ENCODE measurements at places on chromosomes 13 and 19.

DNA sequence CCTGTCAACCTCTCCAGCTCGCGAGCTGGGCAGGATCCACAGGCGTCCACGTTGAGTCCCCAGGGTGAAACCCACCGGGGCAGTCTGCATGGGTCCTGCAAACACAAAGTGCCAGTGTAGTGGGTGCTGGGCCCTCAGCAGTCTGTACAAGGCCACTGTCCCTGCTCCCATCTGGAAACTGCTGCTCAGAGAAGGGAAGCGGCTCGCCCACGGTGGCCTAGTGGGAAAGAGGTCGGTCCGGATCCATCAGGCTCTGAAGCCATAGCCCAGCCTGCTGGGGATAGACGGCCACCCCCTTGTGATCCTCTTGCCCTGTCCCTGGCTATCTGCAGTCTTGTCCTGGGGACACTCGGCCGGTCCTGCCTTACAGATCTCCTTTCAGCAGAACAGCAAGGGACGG, 2.6 kb upstream of the DIRAS1 start:
- DNase-seq = no peak

DNA sequence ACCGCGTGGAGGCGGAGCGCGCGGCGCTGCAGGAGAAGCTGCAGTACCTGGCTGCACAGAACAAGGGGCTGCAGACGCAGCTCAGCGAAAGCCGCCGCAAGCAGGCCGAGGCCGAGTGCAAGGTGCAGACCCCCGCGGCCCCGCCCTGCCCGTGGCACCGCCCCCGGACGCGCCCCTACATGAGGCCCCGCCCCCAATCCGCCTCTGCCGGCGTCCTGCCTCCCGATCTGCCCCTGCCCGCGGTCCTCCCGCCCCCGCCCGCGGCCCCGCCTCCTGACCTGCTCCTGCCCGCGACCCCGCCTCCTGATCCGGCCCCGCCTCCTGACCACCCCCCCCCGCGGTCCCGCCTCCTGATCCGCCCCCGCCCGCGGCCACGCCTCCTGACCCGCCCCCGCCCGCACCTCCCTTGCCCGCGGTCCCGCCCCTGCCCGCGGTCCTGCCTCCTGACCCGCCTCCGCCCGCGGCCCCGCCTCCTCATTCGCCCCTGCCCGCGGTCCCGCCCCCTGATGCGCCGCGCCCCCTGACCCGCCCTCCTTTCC, 11.7 kb downstream of the PRR36 start:
- peak; percentile 99 for DNase-seq

DNA sequence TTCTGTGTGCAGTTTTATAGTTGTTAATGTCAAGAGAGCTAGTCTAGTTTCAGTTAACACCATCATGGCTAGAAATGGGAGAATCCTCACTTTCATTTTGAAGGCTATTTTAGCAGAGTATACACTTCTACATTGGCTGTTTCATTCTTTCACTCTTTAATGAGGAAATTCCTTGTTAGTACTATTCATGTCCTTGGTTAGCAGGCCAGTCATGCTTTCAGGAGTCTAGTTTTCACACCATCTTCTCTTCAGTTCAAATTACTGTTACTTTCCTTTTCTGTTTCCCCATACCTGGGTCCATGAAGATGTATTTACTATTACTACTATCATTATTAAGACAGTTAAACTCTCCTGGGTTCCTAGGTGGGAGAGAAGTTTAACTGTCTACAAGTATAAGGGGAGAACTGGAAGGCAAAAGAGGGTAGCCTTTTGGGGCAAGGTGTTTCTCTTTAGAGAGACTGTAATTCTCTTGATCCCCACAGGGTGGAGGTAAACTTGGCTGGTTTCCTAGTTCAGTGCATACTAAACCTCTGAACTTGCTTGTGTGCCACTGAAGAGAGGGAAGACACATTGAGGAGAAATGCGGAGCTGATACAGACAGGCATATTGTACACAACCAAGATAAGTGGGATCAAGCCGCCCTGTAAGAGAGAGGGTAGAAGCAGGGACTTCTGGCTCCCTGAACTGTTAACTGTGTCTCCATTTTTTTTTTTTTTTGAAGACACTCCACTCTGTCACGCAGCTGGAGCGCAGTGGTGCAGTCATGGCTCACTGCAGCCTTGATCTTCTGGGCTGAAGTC, 41.3 kb upstream of the IGFL4 start:
- no peak for DNase-seq

GRCh38 chr19:16206046-16206605, 8.4 kb downstream of the AP1M1 start:
- peak; percentile 2 for DNase-seq

DNA sequence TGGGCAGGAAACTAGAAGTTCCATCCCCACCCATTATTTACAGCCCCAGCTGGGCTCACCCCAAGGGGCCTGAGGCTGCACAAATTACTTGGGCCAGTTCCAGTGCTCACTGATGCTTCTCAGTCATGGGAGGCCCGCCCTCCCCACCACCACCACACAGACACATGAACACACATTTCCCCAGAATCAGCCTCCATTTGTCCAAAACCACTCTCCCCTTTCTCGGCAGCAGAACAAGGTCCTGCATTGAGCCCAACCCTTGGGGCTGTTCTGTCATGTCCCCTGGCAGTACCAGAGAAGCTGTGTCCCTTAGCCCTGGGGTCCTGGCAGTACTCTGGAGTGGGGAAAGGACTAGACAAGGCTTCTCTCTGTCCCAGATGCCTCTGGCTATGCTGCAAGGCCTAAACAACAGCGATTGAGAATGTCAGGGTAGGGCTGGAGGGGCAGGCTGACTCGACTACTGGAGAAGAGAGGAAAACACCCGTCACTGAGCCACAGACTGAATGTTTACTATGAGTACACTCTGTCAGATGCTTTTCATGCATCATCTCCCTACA, 21.8 kb downstream of the SAMD4B start:
- no peak for DNase-seq

GRCh38 chr19:5312058-5312457, 28.6 kb downstream of the PTPRS start:
- no peak for DNase-seq

GRCh38 chr19:56177564-56178243, 1.9 kb downstream of the GALP start:
- DNase-seq = no peak

DNA sequence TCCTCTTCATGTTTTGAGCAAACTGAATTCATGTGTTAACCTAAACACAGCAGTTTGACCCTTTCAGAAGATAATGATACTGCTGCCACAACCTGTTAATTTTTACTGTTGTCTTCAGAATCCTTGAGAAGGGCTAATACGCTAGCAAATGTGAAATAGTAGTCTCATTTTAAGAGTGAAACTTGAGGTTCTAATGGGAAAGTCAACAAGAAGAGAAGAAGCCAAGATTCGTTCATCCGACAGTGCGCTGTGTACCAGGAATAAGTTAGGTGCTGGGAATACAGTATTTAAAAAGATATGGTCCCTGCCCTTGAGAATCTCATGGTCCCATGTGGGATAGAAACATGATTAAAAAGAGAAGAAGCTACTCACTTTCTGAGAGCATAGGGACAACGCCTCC, 134.4 kb downstream of the KL start:
- DNase-seq = no peak

- no peak for DNase-seq
These were observed 1.1 kb downstream of the SAFB2 start for GRCh38 chr19:5621311-5621944.

GRCh38 chr19:51251468-51251820, 564 bp downstream of the SIGLECL1 start:
- no peak for DNase-seq

DNA sequence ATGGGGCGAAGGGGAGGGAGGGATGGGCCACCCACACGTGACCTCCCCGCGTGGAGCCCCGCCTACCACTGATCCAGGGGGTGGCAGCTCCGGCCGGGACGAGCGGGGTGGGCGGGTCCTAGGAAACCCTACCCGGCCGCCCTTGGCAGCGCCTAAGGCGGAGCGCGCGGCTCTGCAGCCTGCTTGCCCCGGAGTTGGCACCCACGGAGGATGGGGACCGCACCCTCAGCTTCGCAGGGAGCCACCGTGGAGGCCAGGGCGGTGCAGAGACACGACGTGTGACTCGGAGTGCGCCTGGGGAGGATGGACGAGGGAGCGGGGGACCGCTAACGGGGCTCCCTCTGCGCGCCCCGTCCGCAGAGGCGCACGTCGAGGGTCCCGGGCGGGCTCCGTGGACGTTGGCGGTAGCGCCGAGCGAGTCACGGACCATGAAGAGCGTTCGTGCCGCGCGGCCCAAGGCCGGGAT, at the start of gene RGS9BP:
Gene RGS9BP (plus strand): TSS at position 129 of the 466 bp plus-strand sequence. CDS start 416 bp downstream, outside the sequence.
- peak; percentile 65 for DNase-seq

DNA sequence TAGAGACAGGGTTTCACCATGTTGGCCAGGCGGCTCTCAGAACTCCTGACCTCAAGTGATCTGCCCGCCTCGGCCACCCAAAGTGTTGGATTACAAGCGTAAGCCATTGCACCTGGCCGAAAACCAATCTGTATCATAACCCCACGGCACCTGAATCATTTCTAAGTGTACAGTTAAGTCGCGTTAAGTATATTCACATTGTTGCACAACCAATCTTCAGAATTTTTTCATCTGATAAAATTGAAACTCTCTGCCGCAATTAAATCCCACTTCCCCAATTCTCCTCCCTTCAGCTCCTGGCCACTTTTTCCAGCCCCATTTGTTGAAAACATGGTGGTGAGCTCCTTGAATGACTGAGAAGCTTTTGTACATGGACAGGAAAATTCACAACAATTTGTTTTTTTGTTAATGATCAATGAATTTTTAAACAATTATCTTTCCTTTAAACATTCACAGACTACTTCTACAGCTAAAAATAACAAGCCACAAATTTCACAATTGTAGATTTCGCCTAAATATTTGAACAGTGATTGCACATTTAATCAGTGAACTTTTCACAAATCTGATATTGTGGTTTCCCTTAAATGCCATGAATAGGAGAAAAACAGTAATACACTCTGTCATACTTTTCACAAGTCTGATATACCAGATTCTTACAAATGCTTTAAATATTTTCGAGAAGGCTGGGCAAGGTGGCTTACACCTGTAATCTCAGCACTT, 13.8 kb downstream of the FGF21 start:
- no peak for DNase-seq

DNA sequence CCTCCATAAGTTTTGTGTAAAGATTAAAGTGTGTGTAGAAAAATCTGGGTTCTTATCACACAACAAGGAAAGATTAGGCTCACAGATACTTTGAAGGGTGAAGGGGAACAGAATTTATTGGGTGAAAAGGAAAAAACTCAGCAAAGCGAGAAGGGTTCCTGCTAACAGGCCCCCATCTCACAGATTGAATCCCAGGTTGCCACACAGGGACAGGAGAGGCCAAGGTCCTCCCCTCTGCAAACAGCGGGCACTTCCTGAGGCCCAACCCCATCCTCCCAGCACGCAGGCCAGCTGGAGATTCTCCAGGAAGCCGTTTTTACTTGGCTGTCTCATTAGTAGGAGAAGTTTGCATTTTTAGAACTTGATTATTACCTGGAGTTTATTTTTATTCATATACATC, 15.2 kb upstream of the ERCC5 start:
- DNase-seq = no peak

DNA sequence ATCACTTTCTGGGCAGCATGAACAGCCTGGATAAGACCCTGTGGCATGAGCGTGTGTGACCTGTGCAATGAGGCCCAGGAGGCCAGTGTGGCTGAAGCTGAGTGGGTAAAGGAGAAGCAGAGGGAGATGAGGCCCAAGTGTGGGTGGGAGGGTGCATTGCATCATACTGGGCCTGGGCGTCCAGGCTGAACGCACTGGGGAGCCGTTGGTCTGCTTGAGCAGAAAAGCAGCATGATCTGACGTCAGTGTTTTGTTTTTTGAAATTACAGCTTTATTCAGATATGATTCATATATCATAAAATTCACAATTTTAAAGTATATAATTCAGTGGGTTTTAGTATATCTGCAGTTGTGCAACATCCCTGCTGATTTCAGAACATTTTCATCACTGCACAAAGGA, 409.7 kb downstream of the HS6ST3 start:
- DNase-seq = no peak

DNA sequence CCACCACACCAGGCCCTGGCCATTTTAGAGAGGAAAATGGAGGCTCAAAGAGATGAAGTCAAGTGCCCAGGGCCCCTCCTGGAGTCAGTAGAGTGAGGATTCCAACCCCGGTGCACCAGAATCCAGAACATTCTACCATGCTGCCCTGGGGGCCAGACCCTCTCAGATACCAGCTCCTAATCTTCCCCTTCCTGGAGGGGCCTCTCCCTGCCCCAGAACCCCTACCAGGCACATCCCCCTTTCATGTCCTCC, 11.1 kb downstream of the CAPN12 start:
- no peak for DNase-seq

GRCh38 chr19:5078182-5078581, 109.3 kb downstream of the KDM4B start:
- no peak for DNase-seq

GRCh38 chr19:30249911-30250310, 122.3 kb upstream of the ZNF536 start:
- no peak for DNase-seq

DNA sequence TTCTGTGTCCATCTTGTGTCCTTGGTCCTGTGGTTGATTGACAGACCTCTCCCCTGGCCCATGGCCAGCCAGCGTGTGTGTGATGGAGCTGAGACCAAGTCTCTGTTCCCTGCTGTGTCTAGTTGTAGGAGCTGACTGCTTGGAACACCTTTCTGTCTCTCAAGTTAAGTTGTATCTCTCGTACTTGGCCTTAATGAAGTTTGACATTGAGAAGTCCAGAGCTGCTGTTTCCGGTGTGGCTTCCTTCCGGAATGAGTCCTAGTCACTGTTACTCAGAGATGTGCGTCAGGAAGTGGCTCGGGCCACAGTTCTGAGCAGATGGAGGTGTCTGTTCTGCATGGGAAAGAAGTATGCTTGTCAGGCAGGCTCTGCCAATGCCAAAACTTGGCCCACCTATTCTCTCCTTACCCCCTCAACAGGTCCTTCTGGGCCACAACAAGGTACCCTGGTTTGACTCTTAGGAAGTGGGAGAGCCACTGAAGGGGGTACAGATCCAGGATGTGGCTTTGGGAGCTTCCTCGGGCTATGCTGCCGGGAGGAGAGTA, 54.3 kb downstream of the GATAD2A start:
- no peak for DNase-seq

DNA sequence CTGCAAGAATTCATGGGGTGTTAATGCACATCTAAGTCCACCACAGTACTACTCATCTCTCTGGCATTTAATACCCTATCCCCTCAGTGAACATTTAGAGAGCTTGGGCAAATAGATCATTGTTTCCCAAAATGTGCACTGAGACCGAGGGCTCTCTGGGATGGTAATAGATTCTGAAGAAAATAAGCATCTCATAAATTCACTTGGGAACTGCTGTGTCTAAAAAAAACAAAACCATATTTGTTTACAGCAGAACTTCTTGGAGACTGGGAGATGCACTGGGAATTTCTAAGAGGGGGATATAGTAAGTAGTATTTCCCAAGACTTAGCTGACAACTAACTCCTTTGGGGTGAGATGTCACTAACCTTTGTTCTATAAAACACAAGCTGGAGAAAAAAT, 58.4 kb downstream of the ENOX1 start:
- no peak for DNase-seq

DNA sequence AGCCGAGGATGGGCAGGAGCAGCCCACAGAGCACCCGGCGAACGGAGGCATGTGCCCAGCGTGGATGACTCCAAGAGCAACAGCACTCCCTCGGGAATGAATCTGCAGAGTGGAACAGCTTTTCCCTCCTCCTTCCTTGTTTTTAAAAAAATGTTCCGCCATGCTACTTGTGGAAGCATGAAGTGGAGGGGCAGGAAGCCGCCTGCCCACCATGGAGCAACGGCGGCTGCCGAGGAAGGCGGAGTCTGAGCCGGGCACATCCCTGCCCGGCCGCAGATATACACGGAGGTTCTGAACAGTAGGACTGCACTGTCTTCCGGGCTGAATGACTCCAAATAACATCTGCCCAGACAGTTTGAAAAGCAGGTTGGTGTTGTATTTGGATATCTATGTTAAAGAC, 65.2 kb downstream of the SOX1 start:
- DNase-seq = no peak
